ENCODE measurements at places on chromosomes 7 and 10.

- no peak for DNase-seq
Observed at GRCh38 chr10:86300931-86301830, 65.4 kb downstream of the GRID1 start.

GRCh38 chr10:71323407-71323806 is 4.3 kb downstream of the SLC29A3 start:
- DNase-seq: no peak

- DNase-seq: no peak
Observed at GRCh38 chr10:49356944-49357343, 38.9 kb downstream of the DRGX start.

GRCh38 chr7:151709141-151710038 is 167.5 kb downstream of the PRKAG2 start:
- no peak for DNase-seq

DNA sequence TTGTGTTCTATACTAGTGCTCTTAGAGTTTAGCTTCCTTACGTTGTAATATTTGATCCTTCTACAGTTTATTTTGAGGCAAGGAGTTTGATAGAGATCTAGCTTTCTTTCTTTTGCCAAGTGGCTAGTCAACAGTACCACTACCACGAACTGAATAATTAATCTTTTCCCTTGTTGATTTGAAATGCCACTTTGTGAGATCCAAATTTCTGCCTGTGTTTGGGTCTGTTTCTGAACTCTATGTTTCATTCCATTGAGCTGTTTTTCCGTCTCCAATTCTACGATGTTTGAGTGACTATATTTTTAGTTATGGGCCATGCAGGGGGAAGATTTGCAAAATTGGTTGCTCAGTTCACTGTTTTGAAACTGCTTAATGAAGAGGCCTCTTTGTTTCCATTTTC is 134.7 kb downstream of the KIAA1217 start:
- no peak for DNase-seq

- no peak for DNase-seq
Observed at GRCh38 chr7:24477398-24478136, 95.7 kb upstream of the PALS2 start.

DNA sequence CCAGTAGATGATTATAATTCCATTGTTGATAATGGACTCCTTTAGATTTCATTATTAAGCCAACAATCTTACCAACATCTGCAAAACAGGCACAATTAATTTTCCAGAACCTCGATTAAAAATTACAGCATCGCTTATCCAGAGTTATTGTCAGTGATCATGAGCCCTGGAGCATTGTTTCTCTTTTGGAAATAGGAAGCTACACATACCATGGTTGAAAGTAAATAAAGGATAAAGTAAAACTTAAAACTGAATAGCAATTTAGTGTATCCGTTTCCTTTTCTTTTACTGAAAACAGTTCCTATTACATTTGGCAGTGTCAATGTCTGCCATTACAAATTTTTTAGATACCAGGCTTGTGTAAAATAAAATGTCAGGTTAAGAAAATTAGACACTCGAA is 9.9 kb upstream of the HOXA2 start:
- no peak for DNase-seq

DNA sequence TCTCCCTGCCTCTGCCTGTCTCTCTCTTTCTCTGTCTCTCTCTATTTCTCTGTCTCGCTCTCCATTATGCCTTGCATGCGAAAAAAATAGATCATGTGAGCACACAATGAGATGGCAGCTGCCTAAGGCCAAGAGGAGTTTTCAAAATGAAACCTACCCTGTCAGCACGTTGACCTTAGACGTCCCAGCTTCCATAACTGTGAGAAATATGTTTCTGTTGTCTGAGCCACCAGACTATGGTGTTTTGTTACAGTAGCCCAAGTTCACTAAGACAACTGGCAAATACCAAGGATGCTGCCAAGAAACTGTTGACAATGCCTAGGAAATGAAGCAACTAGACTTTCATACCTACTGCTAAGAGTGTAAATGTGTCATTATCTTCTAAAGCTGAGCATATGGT is 70.6 kb upstream of the PLXDC2 start:
- no peak for DNase-seq

DNA sequence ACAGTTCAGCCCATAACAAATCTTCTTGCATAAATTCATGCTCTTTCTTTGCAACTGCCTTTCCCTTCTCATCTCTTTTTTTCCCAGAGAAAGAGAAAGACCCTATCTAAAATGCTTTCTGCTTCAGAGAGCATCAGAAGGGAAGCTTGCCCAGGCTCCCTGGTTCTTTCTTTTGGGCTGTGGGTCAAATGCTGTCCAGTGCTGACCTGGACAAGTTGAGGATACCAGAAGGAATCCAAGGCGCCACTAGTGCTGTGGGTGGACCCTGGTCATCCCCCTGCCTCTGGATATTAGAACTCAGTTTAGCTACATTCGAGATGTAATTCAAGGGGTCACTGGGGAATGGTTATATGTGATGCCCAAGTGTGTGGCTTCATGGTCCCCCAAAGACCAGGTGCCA is 411.6 kb downstream of the RPS24 start:
- no peak for DNase-seq

GRCh38 chr7:11478882-11479281 is 353.1 kb downstream of the THSD7A start:
- DNase-seq: no peak

GRCh38 chr10:93081834-93082233 is 8.1 kb downstream of the CYP26A1 start:
- DNase-seq: no peak

GRCh38 chr10:70270952-70271351 is 12.9 kb downstream of the NPFFR1 start:
- DNase-seq: no peak

Measured in activated CD4-positive, alpha-beta T cell treated with anti-CD3 and anti-CD28 coated beads for 4 hours (primary cell).